ENCODE measurements at places on chromosomes 13 and 19. TPM values are rescaled to one million over a fixed set of nuclear protein-coding genes. Genes with fewer than 3 reads are reported as not detected.

DNA sequence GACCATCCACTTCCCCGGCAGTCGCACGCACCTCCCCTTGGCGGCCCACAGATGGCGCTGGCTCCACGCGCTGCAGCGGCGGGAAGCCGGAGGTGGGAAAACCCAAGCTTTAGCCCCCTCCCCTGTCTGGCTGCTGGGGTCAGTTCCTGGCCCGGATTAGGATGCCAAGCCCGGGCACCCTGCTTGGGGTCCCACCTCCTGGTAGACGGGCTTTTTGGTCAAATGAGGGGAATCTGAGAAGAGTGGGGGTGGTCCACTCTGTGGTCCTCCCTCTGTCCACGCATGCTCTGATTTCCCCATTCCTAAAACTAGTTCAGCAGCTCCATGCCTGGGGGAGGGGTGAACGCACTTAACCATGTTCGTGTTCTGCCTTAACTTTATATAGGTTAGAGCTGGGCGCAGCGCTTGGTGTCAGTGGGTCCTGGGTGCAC lies 8.1 kb upstream of the ADGRE2 start:
- H3K27me3 ChIP-seq = no peaks in the 10 kb centered on the region
- H3K4me1 ChIP-seq = peaks cover 2% of the 10 kb centered on the region
- H3K27ac ChIP-seq = no peak overlapping the region
- no peak overlapping the region for H3K4me3 ChIP-seq
- H3K36me3 ChIP-seq = no peaks in the 10 kb centered on the region

- peaks cover 52% of the 10 kb centered on the region for H3K27me3 ChIP-seq
- peaks cover 9% of the 10 kb centered on the region for H3K4me1 ChIP-seq
- H3K4me3 ChIP-seq = peak within 1 kb of the TSS; percentile 30
Measured at GRCh38 chr19:7595466-7596133, at the start of gene CAMSAP3. CAMSAP3 (plus strand) TSS chr19:7595863; CDS start chr19:7596003, 140 bp downstream.

DNA sequence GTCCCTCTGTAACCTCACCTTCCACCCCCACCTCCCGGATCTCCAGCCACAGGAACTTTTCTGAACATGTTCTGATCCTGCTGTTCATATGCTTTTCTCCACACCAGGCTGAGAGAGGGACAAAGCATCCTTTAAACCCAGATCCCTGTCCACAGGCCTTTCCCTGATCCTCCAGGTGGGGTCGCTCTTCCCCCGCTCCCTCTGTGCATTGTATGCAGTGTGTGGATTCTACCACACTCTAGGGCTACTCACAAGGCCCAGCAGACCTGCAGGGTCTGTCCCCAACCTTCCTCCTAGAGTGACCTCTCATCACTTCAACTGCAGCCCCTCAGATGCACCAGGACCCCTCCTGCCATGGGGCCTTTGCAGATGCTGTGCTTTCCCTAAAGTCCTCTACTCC lies 1200.6 kb downstream of the UQCRFS1 start:
- no peaks in the 10 kb centered on the region for H3K4me1 ChIP-seq
- no peaks in the 10 kb centered on the region for H3K36me3 ChIP-seq
- no peak overlapping the region for H3K4me3 ChIP-seq
- H3K27me3 ChIP-seq = no peaks in the 10 kb centered on the region

DNA sequence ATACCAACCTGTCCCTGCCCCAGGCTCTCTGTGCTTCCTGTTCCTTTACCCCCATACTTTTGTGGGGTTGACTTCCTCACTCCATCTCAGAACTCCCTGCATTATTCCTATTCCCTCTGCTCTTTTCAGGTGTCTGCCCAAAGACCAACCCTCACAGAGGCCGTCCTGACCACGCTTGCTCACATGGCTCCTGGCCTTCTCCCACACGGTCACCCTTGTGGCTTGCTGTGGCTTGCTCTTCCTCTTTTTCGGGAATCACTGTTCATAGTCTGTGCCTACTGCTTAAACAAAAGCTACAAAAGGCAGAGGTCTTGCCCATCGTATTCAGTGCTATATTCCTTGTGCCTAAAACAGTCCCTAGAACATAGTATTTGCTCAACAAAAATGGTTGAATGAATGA lies 25.2 kb upstream of the ARGLU1 start:
- no peak overlapping the region for H3K27ac ChIP-seq
- H3K4me3 ChIP-seq = no peak overlapping the region
- no peaks in the 10 kb centered on the region for H3K4me1 ChIP-seq

DNA sequence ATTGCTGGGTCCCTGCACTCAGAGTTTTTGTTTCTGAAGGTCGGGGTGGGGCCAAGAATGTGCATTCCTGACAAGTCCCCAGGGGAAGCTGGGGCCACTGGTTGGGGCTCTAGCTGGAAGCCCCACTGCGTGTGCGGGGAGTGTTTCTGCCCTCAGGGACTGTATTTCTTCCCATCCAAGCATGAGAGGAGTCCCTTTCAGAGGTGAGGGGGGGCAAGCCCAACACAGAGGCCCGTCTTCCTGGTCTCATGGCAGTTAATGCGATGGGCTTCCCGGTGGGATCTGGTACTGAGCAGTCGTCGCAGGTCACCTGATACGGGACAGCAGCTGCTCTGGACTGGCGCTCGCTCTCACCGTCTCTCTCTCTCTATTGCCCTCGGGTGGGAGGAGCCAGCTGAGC lies 50.4 kb downstream of the GPR12 start:
- H3K4me1 ChIP-seq = no peaks in the 10 kb centered on the region
- H3K36me3 ChIP-seq = no peaks in the 10 kb centered on the region
- DNase-seq = no peak
- H3K27me3 ChIP-seq = no peaks in the 10 kb centered on the region
- H3K4me3 ChIP-seq = no peak overlapping the region
- H3K27ac ChIP-seq = no peak overlapping the region

DNA sequence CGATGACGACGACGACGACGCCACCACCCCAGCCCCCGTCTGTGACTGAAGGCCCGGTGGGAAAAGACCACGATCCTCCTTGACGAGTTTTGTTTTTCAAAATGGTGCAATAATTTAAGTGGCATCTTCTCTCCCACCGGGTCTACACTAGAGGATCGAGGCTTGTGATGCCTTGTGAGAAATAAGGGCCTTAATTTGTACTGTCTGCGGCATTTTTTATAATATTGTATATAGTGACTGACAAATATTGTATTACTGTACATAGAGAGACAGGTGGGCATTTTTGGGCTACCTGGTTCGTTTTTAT lies 2.5 kb downstream of the KLF2 start:
- peaks cover 18% of the 10 kb centered on the region for H3K4me1 ChIP-seq
- H3K27ac ChIP-seq = peak overlapping the region; percentile 71
- H3K4me3 ChIP-seq = peak overlapping the region; percentile 63
- H3K27me3 ChIP-seq = peaks cover 47% of the 10 kb centered on the region

DNA sequence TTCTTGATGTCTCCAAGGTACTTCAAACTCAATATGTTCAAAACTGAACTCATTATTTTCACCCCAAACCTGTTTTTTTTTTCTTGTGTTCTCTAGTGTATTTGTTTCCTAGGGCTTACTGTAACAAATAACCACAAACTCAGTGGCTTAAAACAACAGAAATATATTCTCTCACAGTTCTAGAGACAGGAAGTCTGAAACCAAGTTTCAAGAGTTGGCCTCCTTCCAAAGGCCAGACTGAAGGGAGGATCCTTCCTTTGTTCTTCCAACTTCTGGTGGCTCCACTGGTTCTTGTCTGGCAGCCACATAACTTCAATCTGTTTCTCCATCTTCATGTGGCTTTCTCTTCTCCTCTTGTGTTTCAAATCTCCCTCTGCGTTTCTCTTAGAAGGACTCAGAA lies 62.0 kb upstream of the PDCD5 start:
- DNase-seq = no peak
- H3K27me3 ChIP-seq = no peaks in the 10 kb centered on the region
- H3K4me1 ChIP-seq = peaks cover 8% of the 10 kb centered on the region
- H3K27ac ChIP-seq = no peak overlapping the region
- H3K36me3 ChIP-seq = no peaks in the 10 kb centered on the region
- H3K4me3 ChIP-seq = no peak overlapping the region

GRCh38 chr13:65623148-65623547 lies 1607.0 kb downstream of the PCDH9 start:
- no peak overlapping the region for H3K27ac ChIP-seq
- H3K4me1 ChIP-seq = no peaks in the 10 kb centered on the region
- H3K4me3 ChIP-seq = no peak overlapping the region

DNA sequence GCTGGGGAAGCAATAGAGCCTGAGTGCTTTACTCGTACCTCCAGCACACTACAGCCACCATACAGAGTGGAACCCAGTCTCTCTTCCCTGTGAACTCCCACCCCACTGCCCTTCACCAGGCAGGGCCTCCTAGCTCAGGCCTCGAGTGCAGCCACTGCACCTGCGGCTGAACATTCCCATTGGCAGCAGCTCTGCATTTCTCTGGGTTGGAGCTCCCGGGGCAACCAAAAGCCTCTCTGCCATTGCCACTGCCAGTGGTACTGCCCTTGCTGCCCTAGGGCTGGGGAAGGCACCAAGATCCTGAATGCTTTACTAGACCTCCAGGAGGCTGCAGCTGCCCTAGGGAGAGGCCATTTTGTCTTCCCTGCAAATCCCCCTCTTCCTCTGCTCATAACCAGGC lies 266.8 kb downstream of the TDRD3 start:
- no peak for DNase-seq
- no peaks in the 10 kb centered on the region for H3K36me3 ChIP-seq
- H3K4me3 ChIP-seq = no peak overlapping the region
- no peak overlapping the region for H3K27ac ChIP-seq
- no peaks in the 10 kb centered on the region for H3K4me1 ChIP-seq

GRCh38 chr13:101473458-101473857 lies 21.0 kb downstream of the ITGBL1 start:
- H3K27me3 ChIP-seq = no peaks in the 10 kb centered on the region
- no peak overlapping the region for H3K4me3 ChIP-seq
- no peaks in the 10 kb centered on the region for H3K4me1 ChIP-seq
- no peak for DNase-seq
- H3K36me3 ChIP-seq = no peaks in the 10 kb centered on the region

SH3GL1 gene
- total RNA-seq = 15.4 TPM

PGLYRP1 gene
- 4.3 TPM for total RNA-seq

SYT3 gene
- 0.09 TPM for total RNA-seq

POLR1D gene
- 122 TPM for total RNA-seq
